ENCODE measurements at places on chromosomes 5 and 9.

DNA sequence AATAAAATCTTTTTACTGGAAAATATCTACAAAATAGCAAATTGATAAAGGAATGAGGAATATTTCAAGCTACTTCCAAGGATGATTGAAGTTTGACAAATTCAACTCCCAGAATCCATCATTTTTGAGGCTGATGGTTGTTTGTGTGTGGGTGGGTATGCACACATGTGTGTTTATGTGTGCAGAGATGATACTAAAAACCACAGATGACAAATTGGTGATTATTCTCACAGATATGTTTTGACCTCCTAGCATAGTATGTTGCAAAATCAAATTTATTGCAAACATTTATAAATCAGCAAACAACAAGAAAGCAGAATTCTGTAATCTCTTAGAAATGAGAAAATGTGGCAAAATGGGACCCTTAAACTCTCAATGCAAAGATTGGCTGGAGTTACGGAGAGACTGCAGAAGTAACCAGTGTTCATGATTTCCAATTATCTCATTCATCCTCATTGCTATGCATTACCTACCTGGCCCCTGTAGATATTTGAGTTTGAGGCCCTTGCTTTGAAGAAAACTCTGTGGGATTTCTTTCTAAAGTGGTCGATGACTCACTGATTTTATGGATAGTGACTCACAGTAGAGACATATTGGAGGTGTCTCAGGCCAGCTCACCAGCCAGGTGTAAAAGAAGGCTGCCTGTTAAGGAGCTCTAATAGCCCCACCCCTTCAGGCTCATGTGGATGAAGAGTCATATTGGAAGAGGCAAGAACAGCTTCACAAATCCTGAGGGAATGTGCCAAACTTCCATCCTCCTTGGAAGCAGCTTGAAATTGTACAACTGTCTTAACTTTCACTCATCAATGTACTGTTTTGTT lies 44.6 kb upstream of the TMC1 start:
- no peak for DNase-seq

DNA sequence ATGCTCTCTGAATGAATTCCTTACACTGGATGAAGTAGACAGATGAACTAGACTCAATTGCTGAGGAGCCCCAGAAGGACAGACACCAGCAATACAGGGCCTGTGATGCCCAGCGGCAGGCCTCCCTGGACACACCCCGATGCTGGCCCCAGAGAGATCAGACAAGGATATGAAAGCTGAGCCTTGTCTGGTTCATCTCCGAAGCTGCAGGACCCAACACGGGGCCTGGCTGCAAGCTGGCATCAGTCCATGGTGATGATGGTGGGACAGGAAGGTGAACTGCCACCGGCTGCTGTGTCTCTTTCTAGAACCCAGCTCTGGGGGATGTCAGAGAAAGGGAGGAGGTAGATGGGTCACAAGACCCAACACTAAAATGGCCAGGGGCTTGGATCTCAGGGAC lies 104.0 kb upstream of the LMX1B start:
- DNase-seq, result no peak

- no peak for DNase-seq
Observed at GRCh38 chr9:121138973-121139372, 62.7 kb downstream of the RAB14 start.

- DNase-seq, result no peak
Observed at GRCh38 chr9:133342069-133342406, 5.9 kb downstream of the MED22 start.

GRCh38 chr5:66515209-66515608 lies 81.0 kb upstream of the MAST4 start:
- no peak for DNase-seq

GRCh38 chr5:116455061-116455460 lies 119.6 kb downstream of the SEMA6A start:
- no peak for DNase-seq

DNA sequence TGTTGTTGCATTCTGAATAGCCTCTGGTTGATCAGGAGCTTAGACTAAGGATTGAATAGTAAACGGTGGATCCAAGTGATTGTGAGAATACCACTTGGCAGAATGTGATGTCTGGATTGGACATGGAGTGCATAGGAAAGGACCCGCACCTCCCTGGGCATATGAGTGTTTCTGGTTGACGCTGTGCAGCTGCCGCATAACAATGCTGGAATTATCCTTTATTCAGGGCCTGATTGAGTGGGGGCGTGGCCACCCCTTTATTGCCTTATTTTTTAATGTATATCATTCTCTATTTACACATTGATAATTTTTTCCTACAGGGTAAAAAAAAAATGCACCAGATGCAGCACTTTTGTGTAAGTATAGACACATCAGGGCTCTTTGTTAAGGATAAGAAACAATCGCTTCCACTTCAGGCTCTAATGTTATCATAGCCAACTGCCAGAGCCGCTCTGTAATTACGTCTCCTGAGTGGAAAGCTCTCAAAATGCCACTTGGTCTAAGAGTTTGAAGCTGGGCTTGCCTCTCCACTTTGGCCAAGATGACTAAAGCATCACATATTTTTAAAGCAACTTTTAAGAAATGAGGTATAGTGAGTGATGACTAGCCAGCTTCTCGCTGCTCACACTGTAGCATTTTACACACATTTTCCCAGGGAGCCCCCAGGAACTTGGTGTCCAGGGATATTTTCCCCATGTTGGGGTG lies 5.7 kb downstream of the FGD3 start:
- DNase-seq, result no peak

DNA sequence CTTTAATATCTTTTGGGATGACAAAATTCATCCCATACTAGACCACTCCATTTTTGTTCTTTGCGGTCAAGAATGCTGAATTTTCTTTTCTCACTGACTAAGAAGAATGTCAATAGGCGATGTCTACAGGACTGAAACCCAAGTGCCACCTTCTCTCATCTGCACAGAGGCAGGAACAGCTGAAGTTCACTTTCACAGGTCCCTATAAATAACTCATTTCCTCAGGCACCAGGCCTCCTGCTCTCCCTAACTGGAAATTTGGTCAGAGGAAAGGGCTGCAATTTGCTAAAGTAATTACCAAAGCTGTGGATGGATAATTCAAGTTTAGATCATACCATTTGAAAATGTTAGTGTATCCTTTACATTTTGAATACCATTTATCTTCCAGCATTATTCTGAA lies 142.9 kb downstream of the DIRAS2 start:
- DNase-seq, result no peak

DNA sequence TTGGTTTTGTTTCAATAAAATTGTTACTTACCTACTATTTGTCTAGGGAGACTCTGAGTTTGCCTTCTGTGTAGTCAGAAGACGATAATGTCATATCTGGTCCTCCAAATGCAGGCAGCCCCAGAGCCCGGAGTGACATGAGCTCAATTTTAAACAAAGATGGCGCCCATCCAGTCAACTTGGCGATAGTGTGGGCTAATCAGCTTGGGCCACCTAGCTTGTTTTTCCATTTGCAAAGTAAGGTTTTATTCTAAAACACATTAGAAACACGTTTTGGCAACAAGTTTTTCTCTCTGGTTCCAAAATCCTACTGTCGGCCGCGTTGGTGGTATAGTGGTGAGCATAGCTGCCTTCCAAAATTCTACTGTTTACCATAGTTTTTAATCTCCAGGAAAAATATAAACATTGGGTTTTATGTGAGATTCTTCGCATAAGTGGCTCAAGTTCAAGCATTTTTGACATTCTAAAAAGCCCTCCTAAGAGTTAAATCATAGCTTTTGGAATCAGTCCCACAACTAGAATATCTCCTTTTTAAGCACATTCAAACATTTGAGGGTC lies 13.2 kb downstream of the TSC1 start:
- no peak for DNase-seq

DNA sequence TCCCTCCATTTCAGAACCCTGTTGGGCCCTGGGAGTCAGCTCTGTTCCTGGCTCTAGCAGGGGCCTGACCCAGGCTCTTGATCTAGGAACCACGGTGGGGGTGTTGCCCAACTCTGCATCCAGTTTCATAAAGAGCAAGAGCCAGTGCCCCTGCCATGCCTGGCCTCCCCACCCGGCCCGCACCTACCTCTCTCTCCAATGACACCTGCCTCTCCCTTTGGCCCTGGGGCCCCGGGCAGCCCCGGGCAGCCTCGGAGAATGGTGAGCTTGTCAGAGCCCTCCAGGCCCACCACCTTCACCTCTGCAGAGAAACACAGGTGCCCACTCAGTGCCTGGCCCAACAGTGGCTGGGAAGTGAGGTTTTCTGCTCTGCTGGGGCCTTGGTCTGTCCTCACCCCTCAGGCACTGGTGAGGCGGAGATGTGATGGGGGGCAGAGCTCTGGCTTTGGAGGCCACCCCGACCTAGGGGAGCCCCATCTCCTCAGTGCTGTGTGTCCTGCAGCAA lies 1.5 kb downstream of the FCN1 start:
- no peak for DNase-seq

- no peak for DNase-seq
Observed at GRCh38 chr5:157519579-157520253, 55.9 kb downstream of the ADAM19 start.

DNA sequence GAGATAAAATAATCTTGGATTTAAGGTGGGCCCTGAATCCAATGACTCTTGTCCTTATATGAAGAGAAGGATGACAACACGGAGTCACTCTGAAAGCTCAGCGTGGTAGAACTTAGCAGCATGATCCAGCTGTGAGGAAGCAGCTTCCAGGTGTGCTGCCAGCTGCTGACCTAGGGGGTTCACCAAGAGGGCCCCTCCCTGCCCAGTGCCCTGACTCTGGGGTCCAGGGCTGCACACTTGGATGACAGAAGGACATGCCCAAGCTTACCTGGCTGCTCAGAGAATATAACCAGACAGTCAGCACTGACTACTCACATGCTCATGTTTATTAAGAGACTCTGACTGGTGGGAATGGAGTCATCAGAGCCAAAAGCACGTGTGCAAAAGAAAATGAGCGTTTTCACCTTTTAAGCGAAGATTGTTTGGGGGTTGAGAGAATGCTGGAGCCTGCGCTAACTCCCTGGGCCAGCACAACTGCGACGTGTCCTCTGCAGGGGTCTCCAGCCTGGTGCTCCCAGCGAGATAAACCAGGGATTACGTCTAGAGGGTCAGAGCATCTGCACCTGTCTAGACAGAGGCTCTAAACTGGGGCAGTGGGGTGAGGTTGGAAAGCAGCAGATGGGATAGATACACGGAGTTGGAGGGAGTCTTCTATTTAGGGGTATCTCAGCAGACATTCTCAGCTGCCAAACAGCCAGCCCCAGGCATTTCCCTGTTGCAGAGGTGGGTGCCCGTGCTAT lies 41.3 kb downstream of the ROPN1L start:
- no peak for DNase-seq

DNA sequence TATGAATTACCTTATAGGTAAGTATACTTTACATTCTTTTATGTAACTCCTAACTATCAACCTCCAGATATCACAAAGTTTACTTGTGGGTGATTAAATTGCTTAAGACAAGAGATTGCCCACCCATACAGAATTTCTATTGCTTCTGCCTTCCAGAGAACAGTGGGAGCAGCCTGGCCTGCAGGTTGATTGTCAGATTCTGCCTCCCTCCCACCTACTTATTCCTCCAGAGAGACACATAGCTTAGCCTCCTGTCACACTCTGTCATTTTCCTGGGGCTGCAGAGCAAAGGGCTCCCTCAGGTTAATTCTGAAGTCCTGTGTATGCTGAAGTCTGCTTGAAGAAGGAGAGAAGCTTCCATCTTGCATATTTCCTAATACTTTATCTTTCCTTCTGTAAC lies 48.5 kb upstream of the DHFR start:
- DNase-seq, result no peak

DNA sequence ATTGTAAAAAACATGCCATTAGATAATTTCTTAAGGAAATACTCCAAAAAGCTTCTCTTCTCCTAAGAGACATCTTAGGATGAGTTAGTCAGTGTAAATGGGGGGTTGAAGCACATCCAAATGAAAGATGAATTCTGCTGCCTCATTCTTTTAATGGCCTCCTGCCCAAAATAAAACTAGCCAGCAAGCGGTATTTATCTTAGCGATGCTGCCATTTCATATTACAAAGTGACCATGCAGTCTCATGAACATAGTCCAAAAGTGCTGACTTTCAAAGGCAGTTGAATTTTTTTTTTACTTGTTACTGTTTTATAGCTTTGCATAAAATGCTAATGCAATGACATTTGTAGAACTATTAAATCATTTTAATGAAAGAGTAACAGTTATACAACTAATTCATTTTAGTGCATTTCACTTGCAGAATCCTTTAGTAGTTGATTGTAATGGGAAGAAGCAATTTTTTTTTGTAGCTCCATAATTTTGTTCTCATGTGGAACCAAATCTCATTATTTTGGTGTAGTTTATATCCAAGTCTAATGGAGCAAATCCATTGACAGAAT lies 151.5 kb downstream of the CAVIN4 start:
- no peak for DNase-seq

DNA sequence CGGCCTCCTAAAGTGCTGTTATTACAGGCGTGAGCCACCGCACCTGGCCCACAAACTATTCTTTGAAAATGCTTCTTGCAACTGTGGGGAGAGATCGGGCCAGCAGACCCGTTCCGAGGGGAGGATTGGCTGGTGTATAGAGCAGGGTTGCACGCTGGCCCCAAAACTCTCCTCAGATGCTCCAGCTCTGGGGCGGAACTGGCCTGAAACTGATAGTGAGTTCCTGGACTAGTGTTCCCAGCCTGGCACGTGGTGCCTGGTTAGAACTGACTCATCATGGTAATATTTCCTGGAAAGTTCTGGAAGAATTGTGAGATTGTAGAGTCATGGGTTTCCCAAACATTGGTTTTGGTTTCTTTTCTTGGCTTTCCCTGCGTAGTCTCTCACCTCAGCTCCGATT lies 120.5 kb downstream of the FBXL7 start:
- DNase-seq, result no peak

DNA sequence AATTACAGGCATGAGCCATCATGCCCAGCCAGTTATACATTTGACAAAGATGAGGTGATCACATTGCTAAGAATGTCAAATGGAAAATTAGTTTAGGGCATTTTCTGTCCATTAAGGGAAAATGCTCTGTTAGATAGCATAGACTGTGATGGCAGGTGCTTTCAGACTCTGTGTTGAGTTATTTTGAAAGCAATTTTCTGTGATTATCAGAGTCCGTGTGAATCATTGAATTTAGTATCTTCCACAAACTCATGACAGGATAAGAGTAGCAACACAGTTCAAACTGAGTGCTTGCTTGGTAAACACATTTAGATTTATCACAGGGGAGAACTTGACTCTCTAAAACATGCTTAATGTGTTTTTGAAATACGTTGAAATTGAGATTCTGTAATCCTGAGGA lies 69.0 kb downstream of the GAPVD1 start:
- no peak for DNase-seq

DNA sequence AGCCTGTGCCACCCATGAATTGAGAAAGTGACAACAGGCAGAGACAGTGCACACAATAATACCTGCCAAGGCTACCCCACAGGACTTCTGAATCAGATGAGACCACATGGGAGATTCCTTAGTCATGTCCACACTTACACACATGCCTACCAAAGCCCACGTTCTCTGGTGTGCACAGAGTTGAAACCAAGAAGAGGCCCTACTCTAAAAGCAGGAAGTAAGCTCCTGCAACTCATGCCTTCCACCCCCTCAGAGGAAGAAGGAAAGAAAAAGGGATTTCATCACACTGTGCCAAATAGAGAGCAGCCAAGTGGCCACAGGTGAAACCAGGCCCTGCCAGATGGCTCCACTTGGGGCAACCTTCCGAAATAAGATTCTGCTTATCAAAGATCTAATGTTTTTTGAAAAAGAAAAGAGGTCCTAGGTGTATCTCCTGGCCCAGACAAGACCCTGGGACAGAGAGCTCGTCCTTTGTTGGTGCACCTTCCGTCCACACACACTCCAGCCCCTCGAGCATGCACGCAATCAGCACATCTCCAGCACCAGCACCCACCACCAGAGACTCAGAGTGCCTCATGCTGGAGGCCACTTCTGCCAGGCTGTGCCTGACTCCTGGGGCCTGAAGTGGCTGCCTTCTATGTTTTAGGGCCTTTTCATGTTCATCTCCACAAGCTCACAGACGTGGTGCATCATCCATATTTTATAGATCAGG lies 114.6 kb upstream of the SPOCK1 start:
- no peak for DNase-seq

All from retina (tissue), 1 donor.